Adrenal gland (tissue), 19 donors: ENCODE measurements at places on chromosomes 2 and 18. TPM values are rescaled to one million over a fixed set of nuclear protein-coding genes. Genes with fewer than 3 reads are reported as not detected.

DNA sequence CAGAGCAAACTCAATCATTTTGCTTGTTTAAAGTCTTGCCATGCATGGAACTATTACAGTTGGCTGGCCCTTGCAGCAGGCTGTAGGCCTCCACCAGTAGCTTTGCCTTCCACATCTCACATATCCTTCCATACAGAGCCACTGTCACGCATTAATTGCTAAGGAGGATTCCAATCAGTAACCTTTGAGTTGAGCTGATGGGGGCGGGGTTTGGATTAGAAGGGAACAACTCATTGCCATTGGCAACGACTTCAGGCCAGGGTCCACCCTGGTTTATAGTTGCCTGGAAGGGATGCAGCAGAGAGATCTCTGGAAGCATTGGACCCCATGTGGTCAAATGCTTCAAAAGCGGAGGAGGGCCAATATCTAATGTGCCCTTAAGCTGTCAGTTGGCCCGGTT lies 63.3 kb upstream of the TTC39C start:
- no peak for DNase-seq

GRCh38 chr2:188345426-188345825 lies 53.8 kb downstream of the GULP1 start:
- no peak for DNase-seq

DNA sequence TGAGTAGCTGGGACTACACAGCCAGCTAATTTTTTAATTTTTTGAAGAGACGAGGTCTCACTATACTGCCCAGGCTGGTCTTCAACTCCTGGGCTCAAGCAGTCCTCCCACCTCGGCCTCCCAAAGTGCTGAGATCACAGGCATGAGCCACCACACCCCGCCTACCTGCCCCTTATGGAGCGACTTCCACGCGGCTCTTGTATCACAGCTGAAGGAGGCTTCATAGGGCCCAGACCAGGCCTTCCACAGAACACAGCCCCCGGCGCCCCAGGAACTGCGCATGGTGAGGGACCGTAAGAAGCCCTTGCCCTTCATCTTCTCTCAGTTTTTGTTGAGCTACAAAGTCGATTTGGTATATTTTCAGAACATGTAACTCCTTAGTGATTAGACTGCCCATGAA lies 220.3 kb downstream of the KLHL29 start:
- no peak for DNase-seq

GRCh38 chr2:118878531-118879149 lies 31.2 kb upstream of the EN1 start:
- DNase-seq = no peak

DNA sequence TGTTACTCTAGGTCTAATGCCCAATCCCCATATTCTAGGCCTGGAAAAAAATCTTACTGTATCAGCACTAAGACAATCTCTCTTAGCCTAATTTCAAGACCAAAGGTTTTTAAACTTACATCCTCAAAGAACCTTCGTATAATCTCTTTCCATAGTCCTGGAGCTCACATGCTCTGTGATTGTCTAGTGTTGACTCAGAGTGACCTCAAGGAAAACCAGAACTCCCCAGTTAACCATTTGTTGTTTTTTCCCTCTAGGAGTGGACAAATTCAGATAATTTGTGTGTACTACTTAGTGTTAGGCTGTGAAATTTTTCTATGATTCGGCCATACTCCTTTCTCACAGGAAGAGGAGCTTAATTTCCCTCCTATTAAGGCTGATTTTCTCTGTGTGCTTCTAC lies 536.1 kb downstream of the SLC4A3 start:
- DNase-seq = no peak

- no peak for DNase-seq
Measured at GRCh38 chr2:158619496-158619895, 162.7 kb downstream of the PKP4 start.

DNA sequence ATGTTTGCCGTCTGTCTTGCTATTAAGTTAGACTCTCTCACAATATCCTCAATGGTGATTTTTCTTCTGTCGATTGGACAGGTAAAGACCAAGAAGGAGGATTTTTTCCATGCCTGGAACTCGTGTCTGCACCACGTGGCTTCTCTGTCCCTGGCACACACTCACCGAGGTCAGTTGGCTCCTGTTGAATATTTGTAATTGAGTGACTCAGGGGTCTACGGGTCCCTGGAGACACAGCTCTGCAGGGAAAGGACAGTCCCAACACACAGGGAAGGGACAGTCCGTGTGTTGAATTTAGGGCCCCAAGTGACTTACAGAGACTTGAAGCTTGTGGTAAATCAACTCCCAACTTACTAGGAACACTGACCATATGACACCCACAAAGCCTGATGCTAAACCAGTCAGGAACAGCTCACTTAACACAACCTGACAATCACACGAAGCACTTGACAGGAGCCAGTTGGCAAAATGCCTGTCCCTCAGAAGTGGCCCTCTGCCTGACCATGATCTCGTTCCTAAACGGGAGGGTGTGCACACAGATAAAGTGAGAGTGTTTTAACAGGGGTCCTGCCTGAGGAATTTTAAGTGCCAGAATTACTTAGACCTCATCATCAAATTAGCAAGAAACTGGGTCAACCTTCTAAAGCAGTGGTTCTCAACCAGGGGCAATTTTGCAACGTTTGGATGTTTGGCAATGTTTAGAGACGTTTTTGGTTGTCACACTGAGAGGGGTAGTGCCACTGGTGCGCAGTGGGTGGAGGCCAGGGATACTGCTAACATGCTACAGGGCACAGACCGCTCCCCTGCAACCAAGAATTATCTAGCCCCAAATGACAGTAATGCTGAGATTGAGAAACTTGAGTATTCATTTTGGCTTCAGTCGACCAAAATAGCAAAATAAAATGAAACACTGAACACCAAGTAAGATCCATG lies 88.9 kb upstream of the BCL2L11 start:
- DNase-seq = no peak

GRCh38 chr2:172510548-172510947 lies 45.3 kb upstream of the PDK1 start:
- DNase-seq = no peak

- DNase-seq = peak; percentile 39
Measured at GRCh38 chr2:84886791-84887190, 5.9 kb upstream of the TRABD2A start.

- no peak for DNase-seq
Measured at GRCh38 chr2:183224948-183225347, 100.7 kb downstream of the NUP35 start.

Gene CCDC74B
- 4.1 TPM for total RNA-seq

Gene PAIP2B
- 3.3 TPM for total RNA-seq

Gene TCF23
- 0.06 TPM for total RNA-seq

Gene ANKRD62
- not detected for total RNA-seq

Gene SLC5A7
- 0.42 TPM for total RNA-seq

Gene TUBA3E
- not detected for total RNA-seq

Gene SEPTIN10
- 32.5 TPM for total RNA-seq

Gene AFF3
- 1.9 TPM for total RNA-seq

Gene IL1RL2
- total RNA-seq = 3.1 TPM

Gene SP9
- not detected for total RNA-seq

Gene TEKT4
- total RNA-seq = 0.21 TPM
